ENCODE measurements at places on chromosomes 16 and 17. TPM values are rescaled to one million over a fixed set of nuclear protein-coding genes. Genes with fewer than 3 reads are reported as not detected.

FBRS gene
- 94.6 TPM for polyA plus RNA-seq

CES1 gene
- 18.8 TPM for polyA plus RNA-seq

SPAG5 gene
- polyA plus RNA-seq: 39.3 TPM

CEP20 gene
- 15.4 TPM for polyA plus RNA-seq

EVI2B gene
- polyA plus RNA-seq: 20.5 TPM

Data from small intestine (tissue), 16 donors.